Right kidney (tissue), 9 donors: ENCODE measurements at places on chromosomes 5 and 9.

GRCh38 chr5:83764101-83764500 is 43.4 kb upstream of the HAPLN1 start:
- DNase-seq, result no peak

DNA sequence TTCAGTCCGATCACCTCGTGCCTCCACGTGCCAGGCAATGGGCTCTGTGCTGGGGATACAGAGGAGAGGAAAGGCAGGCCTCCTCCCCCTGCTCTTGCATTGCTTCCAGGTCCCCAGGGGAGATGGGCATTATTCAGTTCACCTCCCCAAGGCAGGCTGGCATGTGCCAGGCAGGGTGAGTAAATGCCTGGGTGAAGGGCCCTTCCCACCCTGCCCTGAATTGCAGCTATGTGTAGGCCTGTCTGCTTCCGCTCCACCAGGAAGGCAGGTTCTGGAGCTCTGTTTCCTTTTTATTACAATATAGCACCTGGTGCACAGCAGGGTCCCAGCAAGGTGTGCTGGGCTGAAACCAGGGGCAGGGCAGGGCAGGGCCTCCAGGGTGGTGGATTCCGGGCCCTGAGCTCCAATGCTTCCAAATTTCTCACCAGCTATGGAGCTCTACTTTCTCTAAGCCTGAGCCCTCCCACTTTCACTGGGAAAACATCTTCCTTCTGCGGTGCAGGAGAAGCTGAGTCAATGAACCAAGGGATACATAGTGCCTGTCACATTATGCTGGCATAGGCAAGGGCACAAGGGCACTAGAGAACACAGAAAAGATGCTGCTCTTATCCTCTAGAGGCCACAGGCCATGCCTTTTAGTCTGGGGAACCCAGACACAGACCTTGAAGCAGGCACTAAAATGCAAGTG is 42.0 kb downstream of the SHB start:
- no peak for DNase-seq

- no peak for DNase-seq
Observed at GRCh38 chr5:40780199-40780598, 18.0 kb downstream of the PRKAA1 start.

DNA sequence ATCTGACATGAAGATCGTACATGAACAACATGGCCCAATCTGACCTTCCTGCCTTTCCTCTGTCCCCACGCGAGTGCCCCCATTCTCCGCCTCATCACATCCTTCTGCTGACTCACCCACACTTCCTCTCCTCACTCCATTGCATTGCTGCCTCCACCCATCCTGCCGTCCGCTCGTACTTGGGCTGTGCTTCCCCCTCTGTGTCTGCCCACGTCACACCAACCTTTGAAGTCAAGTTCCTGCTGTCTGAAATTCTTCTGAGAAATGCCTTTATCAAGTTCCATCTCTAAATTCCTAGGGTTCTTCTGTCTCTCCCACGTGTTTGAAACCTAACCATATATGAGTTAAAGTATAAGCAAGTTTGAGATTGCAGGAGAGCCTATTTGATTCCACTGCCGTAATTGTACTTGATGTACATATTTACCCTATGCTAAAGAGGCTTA is 18.0 kb upstream of the STARD4 start:
- no peak for DNase-seq

DNA sequence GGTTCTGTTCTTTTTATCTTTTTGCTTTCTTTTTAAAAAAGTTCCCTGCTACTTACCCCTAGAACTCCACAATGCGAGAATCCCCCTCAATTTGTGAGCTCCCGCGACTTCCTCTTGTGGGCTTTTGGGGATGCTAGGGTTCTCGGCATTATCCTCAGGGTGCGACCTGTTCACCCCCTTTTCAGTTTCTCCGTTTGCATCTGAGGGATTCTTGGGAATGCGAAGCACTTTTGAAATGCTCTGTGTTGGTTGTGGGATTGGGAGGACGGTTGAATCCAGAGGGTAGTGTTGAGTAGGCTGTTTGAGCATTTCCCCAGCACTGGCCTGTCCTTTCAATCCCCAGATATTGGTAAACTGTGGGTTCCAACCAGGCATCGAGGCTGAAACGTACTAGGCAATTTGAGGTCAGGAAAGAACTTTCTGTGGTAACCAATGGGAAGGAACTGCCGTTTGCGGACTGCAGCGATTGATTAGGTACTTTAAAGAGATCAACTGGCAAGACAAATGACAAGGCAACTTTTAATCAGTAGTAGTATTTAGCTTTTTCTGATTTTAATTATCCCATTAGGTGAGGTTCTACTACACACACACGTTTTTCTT is 415 bp downstream of the XRCC4 start:
- DNase-seq, result peak; percentile 69
